ENCODE measurements at places on chromosomes 12 and 14.

GRCh38 chr12:7512553-7512952 is 9.0 kb upstream of the CD163 start:
- DNase-seq, result no peak

- DNase-seq, result peak; percentile 71
Measured at GRCh38 chr14:94028450-94028826, 2.3 kb downstream of the OTUB2 start.

- DNase-seq, result no peak
Measured at GRCh38 chr14:56322531-56322930, 204.3 kb downstream of the PELI2 start.

DNA sequence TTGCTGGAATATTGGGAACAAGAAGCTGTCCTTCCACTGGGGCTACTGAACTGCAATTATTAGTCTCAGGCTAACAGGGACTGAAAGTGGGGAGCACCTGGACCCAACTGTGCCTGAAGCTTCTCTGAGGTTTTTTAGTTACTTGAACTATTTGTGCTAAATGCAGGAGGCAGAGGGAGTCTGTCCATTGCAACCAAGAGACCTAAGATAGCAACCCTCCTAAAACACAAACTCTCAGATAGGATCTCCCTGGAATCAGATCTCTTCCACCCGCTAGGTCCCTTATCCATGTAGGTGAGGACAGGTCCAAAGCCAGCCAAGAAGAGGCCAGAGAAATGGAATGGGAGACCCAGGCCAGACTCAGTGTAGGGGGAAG is 58.1 kb downstream of the NCOR2 start:
- no peak for DNase-seq

- DNase-seq, result peak; percentile 85
Measured at GRCh38 chr12:109597795-109598427, 24.3 kb downstream of the MVK start.

DNA sequence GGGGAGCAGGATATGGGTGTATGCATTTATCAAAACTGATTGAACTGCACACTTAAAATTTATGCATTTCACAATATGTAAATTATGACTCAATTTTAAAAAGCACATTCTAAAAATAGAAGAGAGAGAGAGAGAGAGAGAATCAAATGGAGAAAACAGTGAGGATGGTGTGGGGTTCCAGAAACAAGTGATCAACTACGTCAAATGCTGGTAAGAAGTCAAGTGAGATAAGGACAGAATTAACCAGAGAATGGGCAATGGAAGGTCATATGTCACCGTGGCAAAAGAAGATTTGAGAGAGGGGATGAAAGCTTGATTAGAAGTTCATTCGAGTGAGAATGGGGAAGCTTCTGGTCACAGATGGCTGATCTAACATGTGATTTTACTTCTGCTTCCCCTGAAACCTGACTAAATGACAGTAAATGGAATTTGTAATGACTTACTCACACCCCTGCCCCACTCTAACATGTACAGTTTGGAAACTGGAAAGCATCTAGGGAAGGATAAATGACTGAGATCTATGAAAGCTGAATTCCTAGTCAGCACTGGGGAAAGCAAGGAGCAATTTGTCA is 276.5 kb upstream of the AMIGO2 start:
- no peak for DNase-seq

DNA sequence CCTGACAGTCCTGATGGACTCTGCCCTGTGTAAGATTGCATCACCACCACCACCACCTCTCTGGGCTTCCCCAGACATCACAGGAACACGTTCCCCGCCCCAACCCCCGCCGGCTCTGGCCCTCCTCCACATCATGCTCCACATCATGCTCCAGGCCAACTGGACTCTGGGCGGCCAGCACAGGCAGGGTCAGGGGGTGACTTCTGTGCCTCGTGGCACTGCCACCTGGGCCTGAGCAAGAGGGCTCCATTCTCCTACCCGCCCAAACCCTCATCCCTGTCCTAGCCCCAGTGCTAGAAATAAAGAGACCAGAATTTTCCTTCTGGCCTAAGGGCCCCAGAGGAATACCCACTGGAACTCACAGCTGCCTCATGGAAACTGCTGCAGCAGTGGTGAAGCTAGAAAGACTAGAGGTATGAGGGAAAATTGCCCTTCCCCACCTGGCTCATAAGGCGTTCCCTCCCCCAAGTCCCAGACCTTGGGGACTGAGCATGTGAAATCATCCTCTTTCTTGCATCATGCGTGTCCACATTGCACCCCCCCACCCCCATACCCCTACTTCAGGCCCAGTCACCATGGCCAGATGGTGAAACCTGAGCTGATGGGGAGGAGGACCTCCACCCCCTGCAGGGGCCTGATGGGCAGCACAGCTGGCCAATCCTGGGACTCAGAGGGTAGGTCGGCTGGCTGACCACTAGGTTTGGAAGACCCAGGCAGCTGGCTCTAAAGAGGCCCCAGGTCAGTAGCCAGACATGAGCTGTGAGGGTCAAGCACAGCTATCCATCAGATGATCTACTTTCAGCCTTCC is at the start of gene INHBE:
INHBE (plus strand) TSS at position 742 of the 808 bp plus-strand sequence. CDS start 230 bp downstream, outside the sequence.
- DNase-seq, result no peak

DNA sequence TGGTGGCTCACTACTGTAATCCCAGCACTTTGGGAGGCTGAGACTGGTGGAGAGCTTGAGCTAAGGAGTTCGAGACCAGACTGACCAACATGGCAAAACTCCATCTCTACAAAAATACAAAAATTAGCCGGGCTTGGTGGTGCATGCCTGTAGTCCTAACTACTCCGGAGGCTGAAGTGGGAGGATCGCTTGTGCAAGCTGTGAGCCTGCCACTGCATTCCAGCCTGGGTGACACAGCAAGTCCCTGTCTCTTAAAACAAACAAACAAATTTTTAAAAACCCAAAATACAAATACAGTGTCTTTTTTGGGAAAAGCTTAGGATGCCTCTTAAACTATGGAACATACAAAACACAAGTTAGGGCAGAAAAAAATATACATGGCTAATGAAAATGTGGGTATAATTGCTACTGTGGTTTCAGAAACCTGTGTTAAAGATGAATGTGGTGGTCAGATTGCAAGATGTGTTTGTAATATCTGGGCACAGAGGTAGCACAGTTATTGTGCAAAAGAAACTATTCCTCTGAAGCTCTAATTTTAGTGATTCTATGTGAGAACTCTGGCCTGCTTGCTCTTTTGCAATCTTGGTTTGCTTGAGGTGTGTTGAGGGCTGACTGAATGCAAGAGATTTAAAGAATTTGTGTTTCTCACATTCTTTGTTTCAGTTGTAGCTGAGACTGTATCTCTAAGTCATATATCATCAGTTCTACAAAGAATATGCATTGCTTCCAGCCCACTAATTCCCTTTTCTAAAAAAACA is 3.9 kb upstream of the HSPA2 start:
- no peak for DNase-seq

- DNase-seq, result peak; percentile 60
Measured at GRCh38 chr14:22540811-22541360, 48.1 kb downstream of the DAD1 start.

DNA sequence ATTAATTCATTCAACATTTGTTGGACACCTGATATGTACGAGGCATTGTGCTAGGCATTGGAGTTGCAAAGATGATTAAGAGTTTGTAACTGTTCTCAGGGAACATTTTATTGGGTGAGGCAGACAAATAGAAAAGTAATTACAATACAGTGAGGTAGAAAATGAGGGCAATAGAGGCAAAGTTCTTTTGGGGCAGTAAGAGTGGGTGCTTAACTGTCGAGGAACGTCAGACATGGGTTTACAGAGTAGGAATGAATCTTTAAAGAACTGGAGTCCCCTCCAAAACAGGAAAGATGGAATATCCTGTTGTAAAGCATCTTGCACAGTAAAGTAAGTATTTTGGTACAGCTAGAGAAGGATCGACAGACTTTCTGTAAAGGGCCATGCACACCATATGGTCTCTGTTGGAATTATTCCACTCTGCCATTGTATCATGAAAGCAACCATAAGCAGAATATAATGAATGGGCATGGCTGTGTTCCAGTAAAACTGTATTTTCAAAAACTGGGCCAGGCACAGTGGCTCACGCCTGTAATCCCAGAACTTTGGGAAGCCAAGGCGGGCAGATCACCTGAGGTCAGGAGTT is 9.1 kb downstream of the CREBL2 start:
- no peak for DNase-seq

GRCh38 chr12:5391653-5392052 is 40.3 kb upstream of the NTF3 start:
- DNase-seq, result no peak

DNA sequence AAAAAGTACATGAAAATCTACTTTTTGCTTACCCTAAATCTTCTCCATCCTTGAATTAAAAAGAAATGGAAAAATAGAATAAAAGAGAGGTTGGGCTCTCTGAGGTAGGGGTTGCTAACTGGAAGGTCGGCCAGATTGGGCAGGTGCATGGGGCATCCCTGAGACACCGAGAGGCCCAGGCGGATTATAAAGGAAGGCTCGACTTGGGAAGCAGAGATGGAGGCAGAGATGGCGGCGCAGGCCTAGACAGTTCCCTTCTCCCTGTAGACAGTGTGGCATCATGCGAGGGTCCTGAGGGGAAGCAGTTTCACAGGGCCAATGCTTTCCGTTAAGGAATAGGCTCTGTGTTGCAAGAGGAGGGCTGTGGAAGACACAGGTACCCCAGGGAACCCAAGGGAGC is 3.7 kb upstream of the KRT74 start:
- no peak for DNase-seq

GRCh38 chr14:45810152-45810872 is 557.3 kb upstream of the MIS18BP1 start:
- DNase-seq, result no peak

DNA sequence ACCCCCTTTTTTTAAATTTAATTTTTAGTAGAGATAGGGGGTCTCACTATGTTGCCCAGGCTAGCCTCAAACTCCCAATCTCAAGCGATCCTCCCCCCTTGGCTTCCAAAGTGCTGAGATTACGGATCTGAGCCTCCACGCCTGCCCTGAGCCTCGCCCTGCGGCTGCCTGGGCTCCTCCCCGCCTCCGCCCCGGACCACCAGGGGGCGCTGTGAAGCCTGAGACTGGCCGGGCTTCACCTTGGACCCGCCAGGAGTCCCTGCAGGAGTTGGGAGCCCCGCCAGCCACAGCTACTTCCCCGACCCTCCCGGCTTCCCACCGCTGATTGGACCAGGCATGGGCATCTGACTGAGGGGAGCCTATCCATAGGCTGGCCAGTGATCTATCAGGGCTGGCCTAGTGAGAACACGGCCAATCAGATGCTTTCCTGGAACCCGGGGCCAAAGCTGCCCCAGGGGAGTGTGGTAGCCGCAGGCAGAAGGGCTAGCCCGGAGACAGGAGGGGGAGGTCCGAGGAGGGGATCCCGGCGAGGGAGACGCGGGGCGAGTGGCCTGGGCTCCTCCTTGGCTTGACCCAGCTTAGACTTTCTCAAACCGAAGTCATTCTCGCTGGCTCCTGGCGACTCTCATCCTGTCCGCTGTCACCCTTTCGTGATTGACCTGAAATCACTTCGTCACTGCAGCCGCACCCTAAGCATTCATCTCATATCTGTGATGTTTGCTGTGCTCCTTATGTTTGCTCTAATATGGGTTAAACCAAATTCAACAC is 15.1 kb upstream of the ANKRD9 start:
- DNase-seq, result peak; percentile 99

DNA sequence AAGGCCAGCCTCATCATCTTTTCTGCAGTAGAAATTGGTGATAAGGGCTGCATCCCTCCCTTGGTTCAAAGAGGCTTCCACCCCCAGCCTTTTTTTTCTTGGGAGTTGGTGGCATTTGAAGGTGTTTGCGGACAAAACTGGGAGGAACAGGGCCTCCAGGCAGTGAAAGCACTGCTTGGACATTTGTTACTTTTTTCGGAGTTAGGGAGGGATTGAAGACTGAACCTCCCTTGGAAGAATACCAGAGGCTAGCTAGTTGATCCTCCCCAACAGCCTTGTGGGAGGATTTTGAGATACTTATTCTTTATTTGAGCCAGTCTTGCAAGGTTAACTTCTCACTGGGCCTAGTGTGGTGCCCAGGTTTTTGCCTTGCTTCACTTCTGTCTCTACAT is 3.2 kb downstream of the PABPN1 start:
- DNase-seq, result no peak

DNA sequence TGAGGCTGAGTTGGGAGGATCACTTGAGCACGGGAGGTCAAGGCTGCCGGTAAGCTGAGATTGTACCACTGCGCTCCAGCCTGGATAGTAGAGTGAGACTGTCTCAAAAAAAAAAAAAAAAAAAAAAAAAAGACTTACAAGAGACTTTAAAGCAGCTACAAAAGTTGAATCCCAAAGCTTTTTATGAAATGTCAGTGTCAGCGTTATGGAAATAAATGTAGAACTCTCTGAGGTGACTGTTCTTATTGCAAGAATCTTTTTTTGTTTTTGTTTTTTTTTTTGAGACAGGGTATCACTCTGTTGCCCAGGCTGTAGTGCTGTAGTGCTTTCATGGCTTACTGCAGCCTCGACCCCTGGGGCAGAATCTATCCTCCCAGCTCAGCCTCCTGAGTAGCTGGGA is 17.2 kb downstream of the FUT8 start:
- no peak for DNase-seq

DNA sequence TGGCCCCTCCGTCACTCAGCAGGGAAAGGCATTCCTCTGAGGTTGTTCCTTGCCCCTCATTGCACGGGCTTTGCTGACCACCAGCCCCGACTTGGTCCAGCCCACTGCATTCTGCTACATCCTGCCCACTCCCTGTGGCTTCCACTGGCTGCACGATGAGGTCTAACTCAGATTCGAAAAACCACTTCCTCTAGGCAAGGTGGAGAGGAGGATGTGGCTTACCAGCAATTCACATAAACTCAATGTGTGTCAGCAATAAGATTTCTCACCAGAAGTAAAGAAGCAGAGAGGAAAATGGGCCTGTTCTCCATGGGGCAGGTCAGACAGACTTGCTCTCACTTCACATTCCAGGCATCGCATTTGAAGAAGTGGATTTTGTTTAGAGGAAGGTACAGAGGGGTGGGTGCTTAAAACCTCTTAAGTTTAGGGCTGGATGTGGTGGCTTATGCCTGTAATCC is 14.7 kb downstream of the GPR68 start:
- peak; percentile 86 for DNase-seq

GRCh38 chr12:82787016-82787415 is 100.3 kb downstream of the TMTC2 start:
- DNase-seq, result no peak

- DNase-seq, result no peak
Measured at GRCh38 chr12:110104188-110105094, 19.7 kb upstream of the IFT81 start.

GRCh38 chr12:114770323-114770722 is 86.3 kb upstream of the TBX3 start:
- DNase-seq, result no peak

Measured in activated CD8-positive, alpha-beta memory T cell treated with anti-CD3 and anti-CD28 coated beads for 24 hours (primary cell).